ENCODE measurements at places on chromosomes 1 and 21. TPM values are rescaled to one million over a fixed set of nuclear protein-coding genes. Genes with fewer than 3 reads are reported as not detected.

The SH2D1B gene
- not detected for total RNA-seq

The AMY1B gene
- not detected for total RNA-seq

The CLEC20A gene
- not detected for total RNA-seq

The COL16A1 gene
- total RNA-seq, result 116 TPM

The ANKRD45 gene
- total RNA-seq, result 0.29 TPM

The PLEKHA6 gene
- total RNA-seq, result 2.3 TPM

The PDC gene
- total RNA-seq, result not detected

The OXCT2 gene
- total RNA-seq, result 4.1 TPM

The CHI3L2 gene
- 2.5 TPM for total RNA-seq

The C1orf53 gene
- total RNA-seq, result 2.2 TPM

Measured in smooth muscle cell of trachea (primary cell).